Activated T-cell treated with anti-CD3 and anti-CD28 coated beads, Interleukin-2, amount 50 U/mL, for 48 hours (primary cell): ENCODE measurements at places on chromosomes 1 and 21.

DNA sequence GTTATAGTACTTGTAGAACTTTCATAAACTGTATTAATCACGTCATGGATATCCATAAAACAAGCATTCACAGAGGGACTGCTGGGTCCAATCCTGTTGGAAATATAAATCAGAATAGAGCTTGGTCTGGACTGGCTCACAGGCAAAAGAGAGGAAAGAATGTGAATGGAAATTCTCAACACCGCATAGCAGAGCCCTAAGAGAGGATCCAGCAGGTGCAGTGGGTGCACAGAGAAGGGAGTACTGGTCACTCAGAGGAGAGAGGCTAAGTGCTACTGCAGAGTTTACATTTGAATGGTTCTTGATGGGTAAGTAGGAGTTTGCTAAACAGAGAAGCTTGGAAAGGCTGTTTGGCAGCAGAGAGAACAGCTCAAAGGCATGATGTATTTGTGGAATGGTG is 231.7 kb downstream of the PAPPA2 start:
- DNase-seq = no peak

- no peak for DNase-seq
Measured at GRCh38 chr1:197998110-197998509, 80.9 kb downstream of the LHX9 start.

DNA sequence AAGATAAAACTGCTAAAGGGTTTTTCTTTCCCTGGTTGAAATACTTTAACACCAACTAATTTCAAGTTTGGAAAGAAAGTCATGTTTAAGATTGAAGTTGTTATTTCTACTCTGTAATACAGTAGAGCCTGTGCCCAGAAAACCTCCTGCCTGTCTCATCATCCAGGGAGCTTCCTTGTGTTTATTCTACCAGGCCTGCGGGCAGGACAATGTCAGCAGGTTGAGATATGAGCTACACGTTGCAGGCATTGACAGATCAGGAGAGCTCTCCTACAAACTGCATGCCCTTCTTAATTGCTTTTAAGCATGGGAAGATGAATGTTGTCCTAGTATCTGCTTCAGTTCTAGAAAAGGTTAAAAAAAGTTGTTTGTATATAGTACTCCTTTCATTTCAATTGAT is 43.1 kb upstream of the CTBS start:
- no peak for DNase-seq

- DNase-seq = peak; percentile 81
Measured at GRCh38 chr1:20185834-20186782, at the start of the genes PLA2G2C and UBXN10. Gene PLA2G2C, minus strand, starts transcription at chr1:20186518. Its CDS starts 9,155 bp downstream, at chr1:20177363. Gene UBXN10, plus strand, starts transcription at chr1:20186096. Its CDS starts 4,466 bp downstream, at chr1:20190562.

DNA sequence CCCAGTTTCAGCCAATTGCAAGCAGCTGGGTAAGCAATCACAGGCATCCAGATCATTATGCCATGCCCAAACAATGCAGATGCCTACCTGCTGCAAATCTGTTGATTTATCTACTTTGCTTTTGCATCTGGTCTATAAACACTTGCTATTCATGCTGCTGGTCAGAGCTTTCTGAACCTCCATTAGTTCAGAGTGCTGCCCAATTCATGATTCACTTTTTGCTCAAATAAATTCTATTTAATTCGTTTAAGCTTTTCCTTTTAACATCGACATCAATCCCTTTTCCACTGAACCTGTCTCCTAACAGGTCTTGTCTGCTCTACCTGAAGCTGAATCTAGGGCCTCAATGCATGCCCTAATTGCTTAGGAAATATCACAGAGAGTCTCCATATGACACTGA is 99.4 kb upstream of the C1orf87 start:
- DNase-seq = no peak

DNA sequence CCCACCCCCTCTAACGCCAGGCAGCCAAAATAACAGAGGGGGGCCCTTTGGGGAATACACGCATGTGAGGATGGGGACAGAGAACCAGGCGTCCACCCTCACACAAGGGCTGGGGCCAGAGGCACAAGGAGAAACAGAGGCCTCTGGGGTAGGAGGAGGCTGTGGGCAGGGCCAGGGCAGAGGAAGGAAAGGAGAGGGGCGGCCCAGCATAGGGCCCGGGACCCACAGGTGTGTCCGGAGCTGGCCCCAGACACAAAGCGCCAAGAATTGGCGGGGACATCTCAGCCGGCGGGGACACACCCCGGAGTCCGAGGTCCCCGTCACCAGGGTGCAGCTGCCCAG is 6.7 kb downstream of the PLEKHG5 start:
- DNase-seq = no peak
